ENCODE measurements at places on chromosomes 6 and 20.

GRCh38 chr6:133348846-133349245 is 107.7 kb downstream of the EYA4 start:
- no peak for DNase-seq

DNA sequence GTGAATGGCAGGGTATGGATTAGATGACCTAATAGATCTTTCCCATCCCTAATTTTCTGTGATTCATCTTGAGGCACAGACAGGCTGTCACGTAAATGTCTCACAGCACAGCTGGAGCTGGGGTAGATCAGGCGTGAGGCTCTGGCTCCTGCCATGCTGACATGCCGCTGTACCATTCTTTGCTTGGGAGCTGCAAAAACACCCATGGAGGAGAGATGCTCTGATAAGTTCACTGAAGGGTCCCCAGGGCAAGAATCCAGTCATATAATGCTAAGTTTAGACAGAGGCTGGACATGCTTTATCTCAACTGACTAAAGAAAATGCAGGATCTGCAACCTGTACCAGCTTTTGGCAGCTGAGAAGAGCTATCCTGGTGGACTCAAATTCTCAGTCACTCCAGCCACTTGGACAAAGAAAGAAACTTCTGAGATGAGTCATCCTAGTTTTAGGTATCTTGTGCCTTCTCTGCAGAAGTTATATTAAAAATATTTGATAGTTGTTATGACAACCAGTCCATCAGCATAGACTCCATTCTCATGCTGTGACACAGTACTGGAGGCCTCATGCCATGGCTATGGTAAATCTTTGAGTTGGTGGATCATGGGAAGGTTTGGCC is 185.1 kb upstream of the RAB32 start:
- DNase-seq: peak; percentile 26

DNA sequence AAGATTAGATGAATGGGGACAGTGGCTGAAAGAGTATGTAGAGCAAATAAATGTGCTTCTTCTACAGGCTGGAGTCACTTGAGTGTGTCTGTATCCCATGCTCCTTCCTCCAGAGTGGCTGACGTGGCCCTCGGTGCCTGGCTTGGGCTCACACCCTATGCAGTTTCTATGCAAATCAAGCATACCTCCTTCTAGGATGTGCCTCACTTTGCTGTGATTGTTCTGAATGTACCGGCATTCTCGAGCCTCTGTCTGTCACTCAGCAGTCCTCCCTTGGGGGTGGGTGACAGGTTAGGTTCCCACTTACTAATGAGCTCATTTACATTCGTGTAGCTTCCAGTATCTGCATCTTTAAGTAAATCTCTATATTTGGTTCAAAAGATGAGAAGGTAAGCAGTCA is 55.1 kb upstream of the HDDC2 start:
- DNase-seq: no peak

DNA sequence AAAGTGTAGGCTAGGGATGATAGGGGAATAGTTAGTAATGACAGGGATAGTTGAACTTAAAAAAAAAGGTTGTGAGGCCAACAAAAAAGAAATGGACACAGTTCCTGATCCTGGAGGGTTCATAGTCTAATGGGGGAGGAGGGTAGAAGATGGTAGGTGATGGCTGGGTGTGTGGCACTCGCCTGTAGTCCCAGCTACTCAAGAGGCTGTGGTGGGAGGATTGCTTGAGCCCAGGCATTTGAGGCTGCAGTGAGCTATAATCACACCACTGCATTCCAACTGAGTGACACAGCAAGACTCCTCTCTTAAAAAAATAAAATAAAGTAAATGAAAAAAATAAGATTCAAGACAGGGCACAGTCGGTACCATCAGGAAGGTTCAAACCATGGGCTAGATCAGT is 2.4 kb upstream of the MICB start:
- peak; percentile 44 for DNase-seq

GRCh38 chr20:18921291-18921690 is 107.7 kb downstream of the SCP2D1 start:
- DNase-seq: no peak

- DNase-seq: no peak
Measured at GRCh38 chr20:37392441-37393195, 46.7 kb downstream of the SRC start.

- DNase-seq: no peak
Measured at GRCh38 chr6:28068067-28068466, 12.3 kb upstream of the ZNF165 start.

DNA sequence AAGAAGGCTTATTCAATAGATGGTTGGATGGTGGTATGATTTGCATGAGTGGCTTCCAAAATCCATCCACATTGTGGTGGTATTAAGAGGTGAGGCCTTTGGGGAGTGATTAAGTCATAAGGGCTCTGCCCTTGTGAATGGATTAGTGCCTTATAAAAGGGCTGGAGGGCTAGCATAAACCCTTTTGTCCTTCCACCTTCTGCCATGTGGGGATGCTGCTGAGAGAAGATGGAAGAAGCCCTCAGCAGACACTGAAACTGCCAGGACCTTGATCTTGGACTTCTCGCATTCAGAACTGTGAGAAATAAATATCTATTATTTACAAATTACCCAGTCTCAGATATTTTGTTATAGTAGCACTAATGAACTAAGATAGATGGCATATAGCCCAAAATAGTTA is 27.8 kb upstream of the SRPK1 start:
- no peak for DNase-seq

DNA sequence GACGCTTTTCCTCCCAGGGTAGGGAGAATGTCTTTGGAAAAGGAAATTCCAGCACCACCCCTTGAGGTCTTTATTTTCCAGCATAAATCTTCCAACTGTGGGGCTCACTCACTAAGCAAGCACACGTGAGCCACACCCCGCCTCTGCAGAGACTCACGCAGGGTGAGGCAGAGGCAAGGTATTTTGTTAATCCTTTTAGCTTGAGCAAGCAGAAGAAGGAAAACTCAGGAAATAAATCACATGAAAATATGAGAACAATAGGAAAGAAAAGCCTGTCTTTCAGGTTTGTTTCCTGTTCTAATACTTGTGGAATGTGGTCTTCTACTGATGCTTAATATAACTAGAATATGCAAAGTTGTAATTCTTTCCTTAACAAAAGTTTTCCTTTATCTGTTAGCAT is 4.1 kb upstream of the PHACTR2 start:
- peak; percentile 46 for DNase-seq

DNA sequence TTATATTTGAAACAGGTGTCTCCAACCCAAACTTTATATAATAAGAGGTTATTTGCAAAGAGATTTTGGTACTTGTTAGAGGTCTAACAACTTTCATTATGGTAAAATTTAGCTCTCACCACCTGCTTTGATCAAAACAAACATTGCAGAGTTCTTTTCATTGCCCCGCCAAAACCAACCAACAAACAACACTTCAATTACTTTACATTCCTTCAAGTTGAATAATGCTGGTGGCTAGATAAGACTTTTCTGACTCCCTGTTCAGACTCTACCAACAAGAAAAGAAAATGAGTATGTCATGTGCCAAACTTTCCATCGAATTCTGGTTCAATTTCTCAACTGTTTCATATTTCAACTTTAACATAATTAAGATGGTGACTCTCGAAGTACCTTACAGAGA is 311.1 kb downstream of the ADGRG6 start:
- no peak for DNase-seq
